Mucosa of gallbladder (tissue), 1 donor: ENCODE measurements at places on chromosomes 1 and 21. TPM values are rescaled to one million over a fixed set of nuclear protein-coding genes. Genes with fewer than 3 reads are reported as not detected.
A peak's percentile ranks its signal among the peaks of the same experiment; 100 is the strongest.

DNA sequence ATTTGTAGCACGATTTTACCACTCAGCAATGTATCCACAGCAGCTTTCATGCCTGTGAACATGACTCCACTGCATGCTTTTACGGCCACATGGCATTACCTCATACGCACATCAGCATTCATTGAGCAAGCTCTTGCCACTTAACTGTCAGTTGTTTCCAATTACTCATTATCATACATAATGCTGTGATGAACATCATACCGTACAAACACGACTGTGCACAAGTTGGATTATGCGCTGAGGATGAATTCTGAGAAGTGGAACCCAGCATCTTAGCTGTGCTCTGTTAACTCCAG, 9.6 kb downstream of the UMODL1 start:
- DNase-seq = no peak

DNA sequence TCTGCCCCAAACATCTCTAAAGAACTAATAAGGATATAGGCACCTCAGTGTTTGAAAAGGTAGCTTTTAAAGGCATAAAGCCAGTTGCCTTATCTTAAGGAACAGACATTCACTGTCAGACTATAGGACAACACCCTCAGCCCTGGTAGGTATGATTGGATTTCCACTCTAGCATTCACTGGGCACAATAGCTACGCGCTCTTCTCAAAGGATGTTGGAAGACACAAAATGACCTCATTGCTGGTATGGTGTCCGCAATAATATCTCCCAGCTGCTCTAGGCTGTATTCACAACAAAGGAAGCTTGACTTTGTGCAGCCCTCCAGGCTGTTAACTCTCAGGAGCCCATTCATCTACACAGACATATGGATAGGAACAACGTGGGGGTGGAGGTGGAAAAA, 119.4 kb upstream of the CXADR start:
- DNase-seq = no peak

DNA sequence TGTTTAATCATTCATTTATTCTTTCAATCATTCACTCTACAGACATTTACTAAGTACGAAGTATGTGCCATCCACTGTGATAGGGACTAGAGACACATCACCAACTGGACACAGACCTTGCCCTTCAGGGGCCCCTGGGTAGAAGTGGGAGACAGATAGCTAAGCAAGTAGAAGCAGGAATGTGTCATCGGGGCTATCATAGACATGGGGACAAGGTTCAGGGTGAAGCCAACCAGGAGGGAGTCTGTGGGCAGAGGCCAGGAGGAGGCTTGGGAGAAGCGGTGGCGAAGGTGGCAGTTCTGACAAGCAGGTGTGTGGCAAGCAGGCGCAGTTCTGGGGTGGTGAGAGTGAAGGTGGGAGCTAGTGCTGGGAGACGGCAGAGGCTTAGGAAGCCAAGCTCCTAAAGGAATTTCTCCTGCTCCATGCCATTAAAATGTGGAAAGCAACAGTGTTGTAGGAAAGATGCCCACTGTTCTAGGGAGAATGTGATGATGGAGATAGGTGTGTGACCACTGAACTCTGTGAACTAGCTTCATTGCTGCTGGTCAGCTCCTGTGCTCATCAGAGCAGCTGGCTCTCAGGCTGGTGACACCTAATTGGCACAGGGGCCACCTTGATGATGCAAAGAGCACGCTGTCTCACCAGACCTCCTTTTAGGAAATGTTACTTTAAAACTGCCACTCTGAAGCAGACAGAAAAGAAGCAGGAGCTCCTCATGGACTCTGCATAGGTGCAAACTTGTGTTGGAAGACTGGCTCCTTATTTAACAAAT, 79.7 kb upstream of the LPGAT1 start:
- no peak for DNase-seq

THEM4 gene
- 12.0 TPM for total RNA-seq

DNA sequence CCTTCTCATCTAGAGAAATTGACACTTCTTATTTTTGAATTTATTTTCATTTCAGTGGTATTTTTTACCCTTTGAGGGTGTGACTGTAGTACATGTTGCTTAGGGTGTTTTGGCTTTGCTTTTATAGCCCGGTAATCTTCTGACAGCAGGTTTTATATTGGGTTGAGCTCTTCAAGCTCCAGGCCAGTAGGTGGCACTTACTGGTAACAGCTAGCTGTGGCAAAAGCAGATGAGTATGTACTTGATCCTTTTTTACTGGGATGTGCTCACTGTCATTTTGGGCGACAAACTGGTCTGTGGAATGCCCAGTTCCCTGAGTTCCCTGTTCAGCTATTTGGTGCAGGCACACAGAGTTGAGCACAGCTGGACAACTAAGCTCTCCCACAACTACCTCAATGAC, 916.2 kb upstream of the B3GALT2 start:
- no peak for DNase-seq

KMO gene
- 0.83 TPM for total RNA-seq

- DNase-seq = no peak
Measured at GRCh38 chr1:66641891-66642473, 108.0 kb downstream of the SGIP1 start.

GRCh38 chr1:169309178-169310166, 58.1 kb downstream of the NME7 start:
- DNase-seq = no peak

KRTAP12-2 gene
- not detected for total RNA-seq

GRCh38 chr1:206014601-206015000, 9.1 kb downstream of the CTSE start:
- no peak for DNase-seq

GRCh38 chr21:25528515-25528914, 78.8 kb downstream of the MRPL39 start:
- DNase-seq = no peak

CREB3L4 gene
- total RNA-seq = 18.5 TPM

- peak; percentile 28 for DNase-seq
Measured at GRCh38 chr1:36411674-36412648, 14.3 kb upstream of the LSM10 start.
